Esophagus squamous epithelium (tissue), 5 donors: ENCODE measurements at places on chromosomes 3 and 15.

DNA sequence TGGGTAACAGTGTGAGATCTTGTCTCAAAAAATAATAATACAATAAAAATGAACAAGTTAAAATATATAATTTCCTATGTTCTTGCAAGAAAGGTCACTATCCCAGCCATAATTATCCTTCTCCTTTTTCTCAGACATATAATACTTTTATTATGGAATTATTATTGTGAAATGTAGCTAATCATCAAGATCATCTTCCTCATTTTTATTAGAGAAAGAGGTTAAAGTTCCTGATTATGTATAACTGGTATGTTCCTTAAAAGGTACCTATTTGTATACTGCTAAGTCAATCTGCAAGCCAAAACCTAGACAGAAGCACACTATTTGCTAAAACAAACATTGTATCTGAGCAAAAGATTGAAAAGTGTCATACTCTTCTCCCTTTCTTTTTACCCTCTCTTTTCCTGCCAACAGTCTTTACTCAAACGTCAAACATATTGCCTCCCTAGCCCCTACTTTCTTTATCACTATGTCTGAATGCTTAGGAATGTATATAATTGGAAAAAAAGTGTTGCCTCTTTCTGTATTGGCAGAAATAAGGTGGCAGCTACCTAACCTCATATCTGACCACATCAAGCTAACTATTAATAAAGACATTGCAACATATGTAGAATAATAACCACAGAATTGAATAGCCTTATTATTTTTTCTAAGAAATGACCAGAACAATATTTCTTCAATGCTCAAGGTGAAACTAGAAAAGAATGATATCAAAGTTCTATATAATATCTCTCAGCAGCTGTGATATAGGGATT lies 18.5 kb downstream of the SEC11A start:
- no peak for DNase-seq

DNA sequence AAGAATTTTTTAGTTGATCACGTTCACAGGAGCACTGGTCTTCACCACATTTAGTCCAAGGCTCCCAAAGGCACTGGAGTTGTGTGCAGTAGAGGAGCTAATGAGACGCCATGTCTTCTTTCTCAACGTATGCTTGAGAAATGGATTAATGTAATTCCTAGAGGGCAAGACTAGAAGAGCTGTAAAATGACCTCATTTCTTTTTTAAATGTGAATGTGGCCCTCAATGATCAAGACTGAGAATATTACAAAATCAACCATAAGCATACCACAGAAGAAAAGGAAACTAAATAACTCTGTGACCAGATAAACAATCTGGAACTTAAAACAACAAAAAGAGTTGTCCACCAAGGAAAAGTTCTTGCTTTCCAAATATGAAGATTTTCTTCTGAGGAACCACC lies 112.1 kb upstream of the THBS1 start:
- no peak for DNase-seq

DNA sequence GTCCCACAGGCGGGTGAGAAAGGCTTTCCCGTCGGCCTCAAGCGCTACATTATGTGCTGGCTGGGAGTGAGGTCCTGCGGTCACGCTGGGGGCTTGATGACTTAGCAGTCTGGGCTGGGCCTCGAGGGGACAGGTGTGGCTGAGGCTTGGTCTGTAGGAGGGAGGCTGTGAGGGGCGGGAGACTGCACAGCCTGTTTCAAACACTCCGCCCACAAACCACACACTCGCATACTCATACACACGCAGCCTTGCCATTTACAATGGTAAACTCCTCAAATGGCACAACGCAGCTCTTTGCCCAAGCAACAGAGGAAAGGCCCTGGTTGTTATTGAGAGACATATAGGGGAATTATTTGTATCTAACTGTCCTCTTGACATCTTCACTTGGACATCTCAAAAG lies 32.4 kb upstream of the RASGRF1 start:
- no peak for DNase-seq

DNA sequence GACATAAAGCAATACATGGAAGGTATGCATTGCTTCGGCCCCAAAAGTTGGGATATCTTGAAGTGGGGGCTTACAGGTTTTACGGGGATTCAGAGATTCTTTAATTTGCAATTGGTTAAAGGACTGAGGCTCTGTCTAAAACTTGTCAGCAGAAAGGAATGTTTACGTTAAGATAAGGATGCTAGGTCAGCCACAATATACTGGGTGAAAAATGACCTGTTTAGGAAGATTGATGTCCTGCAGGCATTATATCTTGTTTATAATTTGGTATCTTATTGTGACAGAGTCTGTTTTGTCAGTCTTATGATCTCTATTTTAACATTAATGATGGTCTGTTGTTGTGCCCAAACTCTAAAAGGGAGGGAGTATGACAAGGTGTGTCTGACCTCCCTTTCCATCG lies 15.3 kb upstream of the CCNDBP1 start:
- no peak for DNase-seq

DNA sequence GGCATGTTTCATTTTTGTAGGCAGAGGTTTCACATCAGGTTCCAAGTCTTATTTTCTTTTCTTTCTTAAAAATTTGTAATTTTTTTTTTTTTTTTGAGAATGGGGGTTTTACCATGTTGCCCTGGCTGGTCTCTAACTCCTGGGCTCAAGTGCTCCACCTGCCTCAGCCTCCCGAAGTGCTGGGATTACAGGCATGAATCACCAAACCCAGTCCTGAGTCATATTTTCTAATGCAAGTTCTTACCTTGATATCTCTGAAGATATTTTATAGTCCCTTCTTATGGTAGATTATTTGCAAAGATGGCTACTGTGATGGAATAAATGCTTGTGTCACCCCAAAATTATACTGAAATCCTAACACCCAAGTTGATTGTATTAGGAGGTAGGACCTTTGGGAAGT lies 63.8 kb downstream of the SLC9A9 start:
- DNase-seq: no peak

DNA sequence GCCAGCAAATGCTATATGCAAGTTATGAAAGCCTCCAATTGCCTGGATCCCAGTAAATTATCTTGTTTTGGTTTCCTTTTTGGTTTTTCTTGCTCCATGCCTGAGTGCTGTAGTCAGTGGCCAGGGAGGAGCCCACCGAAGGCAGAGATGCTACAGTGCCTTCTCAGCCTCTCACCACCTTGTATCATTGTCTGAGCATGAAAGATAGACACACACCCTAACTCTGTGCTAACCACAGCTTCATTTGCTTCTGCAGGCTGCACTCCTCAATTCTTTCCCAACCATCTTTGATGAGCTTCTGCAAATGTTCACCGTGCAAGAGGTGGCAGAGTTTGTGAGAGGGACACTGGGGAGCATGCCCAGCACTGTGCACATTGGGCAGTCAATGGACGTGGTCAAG lies 114.5 kb upstream of the MANF start:
- no peak for DNase-seq

- no peak for DNase-seq
Measured at GRCh38 chr3:131082246-131082645, 55.6 kb downstream of the NEK11 start.

DNA sequence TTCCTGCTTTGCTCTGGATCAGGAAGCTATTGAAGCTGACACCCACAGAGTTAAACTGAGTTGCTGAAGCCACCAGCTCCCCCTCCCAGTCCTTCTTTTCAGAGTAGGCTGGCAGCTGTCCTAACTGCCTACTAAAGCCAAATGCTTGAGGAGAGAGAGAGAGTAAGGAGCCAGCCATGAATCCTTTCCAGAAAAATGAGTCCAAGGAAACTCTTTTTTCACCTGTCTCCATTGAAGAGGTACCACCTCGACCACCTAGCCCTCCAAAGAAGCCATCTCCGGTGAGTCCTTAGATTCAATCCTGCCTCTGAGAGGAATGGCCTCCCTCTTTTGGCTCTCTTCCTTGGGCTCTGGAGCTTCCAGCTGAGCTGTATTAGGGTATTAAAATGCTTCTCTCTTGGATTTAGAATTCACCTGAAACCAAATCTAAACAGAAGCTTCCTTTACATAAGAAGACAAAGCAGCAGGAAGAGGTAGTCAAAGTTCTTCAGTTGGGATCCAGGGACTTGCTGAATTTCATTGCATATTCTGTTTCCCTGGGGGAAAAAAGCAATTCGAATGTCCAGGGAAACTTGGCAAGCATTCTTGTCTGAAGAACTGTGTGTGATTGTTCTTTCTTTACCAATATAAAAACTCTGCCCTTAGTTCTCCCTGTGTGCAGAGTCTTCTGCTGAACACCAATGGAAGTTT lies at the start of gene SLC15A2:
TSS of gene SLC15A2 (plus strand) at position 101 of the 690 bp plus-strand sequence. CDS start at position 177, 76 bp downstream.
- DNase-seq: no peak

GRCh38 chr3:46395766-46396530 lies 10.9 kb downstream of the CCR5AS start:
- no peak for DNase-seq

- no peak for DNase-seq
Measured at GRCh38 chr3:67192466-67192865, 194.4 kb downstream of the KBTBD8 start.

GRCh38 chr3:9129365-9129764 lies 120.1 kb downstream of the SRGAP3 start:
- no peak for DNase-seq

DNA sequence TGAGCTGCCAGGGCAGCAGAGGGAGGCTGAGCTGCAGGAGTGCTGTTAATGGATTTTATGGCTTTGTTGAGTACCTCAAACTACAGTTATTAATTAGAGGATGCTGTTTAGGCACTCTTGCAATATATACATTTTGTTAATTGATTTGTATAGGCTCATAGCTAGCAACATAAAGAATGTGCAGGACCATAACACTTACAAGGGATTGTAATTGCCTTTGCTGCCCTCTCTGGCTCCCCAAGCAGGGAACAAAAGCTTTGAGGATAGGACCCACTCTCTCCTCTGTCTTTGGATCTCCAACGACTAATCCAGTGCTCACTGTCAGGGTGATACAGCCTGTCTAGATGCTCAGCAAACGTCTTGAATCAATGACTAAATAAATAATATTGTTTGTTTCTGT lies 1.2 kb upstream of the CLSTN2 start:
- no peak for DNase-seq

- DNase-seq: no peak
Measured at GRCh38 chr3:148772361-148772760, 55.2 kb upstream of the CPB1 start.

DNA sequence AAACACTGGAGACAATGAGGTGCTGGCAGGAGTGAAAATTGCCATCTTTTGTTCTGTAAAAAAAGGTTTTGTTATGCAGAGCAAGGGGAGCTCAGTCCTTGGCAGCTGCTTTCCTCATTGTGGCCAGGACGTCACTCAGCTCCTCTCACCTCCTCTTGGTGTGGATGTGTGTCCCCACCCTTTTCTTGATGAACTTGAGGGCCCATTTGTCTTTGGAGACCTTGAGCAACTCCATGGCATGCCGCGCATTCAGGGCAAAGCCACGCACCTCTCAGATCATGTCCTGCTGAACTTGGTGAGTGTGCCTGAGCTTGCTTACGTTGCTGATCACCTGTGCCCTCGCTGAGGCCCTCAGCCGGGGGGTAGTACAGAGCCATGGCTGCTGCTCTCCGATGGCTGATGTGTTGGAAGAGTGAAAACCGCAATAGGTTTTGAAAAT lies 24.5 kb upstream of the BDH1 start:
- no peak for DNase-seq

- no peak for DNase-seq
Measured at GRCh38 chr3:54660714-54661132, 267.1 kb downstream of the LRTM1 start.

DNA sequence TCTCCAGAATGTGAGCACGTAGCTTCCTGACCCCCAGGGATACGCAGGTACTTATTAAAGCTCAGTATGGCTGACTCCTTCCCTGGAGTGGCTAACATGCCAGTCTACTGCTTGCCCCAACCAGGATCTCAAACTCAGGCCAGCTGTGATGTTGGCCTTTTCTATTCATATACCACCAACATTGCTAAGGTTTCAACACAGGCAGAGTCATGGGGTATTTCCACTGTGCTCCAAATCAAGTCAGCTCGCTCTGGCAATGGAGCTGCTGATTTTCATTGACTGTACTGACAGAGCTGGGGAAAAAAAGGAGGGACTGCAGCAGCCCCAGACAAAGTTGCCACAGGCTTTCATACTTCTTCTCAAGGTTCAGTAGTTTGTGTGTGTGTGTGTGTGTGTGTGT lies 87.0 kb downstream of the CFAP20DC start:
- no peak for DNase-seq

GRCh38 chr3:184058029-184058428 lies 5.2 kb downstream of the HTR3C start:
- DNase-seq: no peak

- DNase-seq: no peak
Measured at GRCh38 chr3:5238545-5238944, 51.0 kb downstream of the EDEM1 start.

- DNase-seq: no peak
Measured at GRCh38 chr3:132395126-132395525, 22.2 kb upstream of the DNAJC13 start.

DNA sequence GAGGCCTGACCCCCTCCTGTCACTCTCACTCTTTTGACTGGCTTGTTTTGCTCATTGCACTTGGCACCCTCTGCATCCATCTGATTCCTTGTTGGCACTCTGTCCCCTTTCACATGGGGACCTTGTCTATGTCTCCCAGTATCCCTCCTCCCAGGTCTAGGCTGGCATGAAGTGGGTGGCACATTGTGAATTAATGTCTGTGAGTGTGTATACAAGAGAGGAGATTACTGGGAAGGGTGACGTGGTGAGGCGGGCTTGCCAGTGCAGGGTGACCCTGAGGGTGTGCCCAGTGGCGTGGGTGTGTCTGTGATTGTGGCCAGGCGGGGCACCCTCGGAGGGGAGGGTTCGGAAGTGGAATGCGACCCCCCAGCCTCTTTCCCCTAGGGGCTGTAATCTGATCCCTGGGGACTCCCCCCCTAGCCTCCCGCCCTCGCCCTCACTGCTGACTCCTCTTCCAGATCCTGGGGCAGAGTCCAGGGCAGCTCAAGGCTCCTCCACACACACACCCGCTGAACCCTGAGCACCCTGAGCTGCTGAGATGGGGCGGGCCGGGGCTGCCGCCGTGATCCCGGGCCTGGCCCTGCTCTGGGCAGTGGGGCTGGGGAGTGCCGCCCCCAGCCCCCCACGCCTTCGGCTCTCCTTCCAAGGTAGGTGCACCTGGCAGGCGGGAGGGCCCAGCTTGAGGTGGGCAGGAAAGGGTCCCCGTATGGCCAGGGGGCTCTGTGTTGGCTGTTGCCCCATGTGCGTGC lies at the start of gene SEMA3B:
TSS of gene SEMA3B (plus strand) at position 445 of the 749 bp plus-strand sequence. CDS start at position 539, 94 bp downstream.
- DNase-seq: no peak

GRCh38 chr15:63411866-63412265 lies 30.2 kb upstream of the CA12 start:
- no peak for DNase-seq

GRCh38 chr3:21056293-21056692 lies 694.7 kb downstream of the ZNF385D start:
- no peak for DNase-seq

GRCh38 chr3:121747976-121748375 lies 1.6 kb downstream of the GOLGB1 start:
- no peak for DNase-seq
